ENCODE measurements at places on chromosomes 12 and 14.

- DNase-seq: no peak
These were observed 97.5 kb downstream of the TMX1 start for GRCh38 chr14:51337520-51337919.

- DNase-seq: no peak
These were observed 4.4 kb downstream of the LGALS3 start for GRCh38 chr14:55133416-55133815.

- DNase-seq: no peak
These were observed 69.9 kb downstream of the PPM1H start for GRCh38 chr12:62865065-62865464.

DNA sequence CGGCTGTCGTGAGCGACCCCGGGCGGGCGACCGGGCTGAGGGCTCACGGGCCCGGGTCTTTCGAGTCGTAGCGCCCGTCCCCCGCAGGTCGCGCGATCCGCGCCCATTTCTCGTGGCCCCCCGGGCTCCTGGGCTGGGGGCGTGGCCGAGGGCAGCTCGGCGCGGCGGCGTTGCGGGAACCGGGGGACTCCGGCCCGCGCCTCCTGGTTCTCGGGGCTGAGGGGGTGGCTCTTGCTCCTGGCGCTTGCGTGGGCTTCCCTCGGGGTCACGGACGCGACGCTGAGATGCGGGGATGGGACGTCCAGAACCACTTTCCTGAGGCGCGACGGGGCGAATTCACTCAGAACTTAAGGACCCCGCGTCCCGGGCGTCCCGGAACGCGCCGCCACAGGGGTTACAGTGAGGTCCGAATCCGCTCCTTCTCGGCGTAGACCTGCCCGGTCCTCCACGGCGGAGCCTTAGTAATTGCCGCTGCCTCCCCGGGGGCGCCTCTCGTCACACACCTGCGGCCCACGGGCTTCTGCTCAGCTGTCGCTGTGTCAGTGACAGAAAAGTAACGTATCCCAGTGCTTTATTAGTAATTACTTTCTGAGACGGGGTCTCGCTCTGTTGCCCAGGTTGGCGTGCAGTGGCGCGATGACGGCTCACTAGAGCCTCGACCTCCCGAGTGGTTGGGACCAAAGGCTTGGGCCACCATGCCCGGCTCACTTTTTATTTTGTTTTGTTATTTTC, 606 bp downstream of the EP400 start:
- DNase-seq: peak; percentile 30

DNA sequence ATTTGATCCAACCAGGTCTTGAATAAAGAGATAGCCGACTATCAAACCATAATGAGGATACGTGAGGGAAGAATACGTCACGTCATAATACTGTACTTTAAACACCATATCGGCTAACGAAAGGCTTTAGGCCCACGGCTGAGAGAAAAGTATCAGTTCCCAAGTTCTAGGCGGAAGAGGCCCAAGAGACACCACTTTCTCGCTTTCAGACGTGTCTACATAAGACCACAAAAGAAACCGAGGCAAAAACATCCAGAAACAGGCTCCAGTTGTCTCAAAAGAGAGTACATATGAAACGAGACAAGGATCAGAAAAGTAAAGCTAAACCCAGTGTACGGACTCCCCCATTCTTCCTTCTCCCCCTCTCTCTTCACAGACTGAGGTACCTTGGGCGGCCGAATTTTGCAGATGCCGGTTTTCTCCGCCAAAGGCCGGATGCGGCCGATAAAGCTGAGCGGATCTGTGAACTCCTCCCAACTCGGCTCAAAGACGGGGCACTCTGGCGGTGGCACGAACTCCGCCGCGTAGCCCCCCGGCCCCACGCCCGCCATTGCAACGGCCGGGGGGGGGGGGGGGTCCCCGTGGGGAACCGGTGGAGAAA, 479 bp downstream of the KDM5A start:
- peak; percentile 15 for DNase-seq

- no peak for DNase-seq
These were observed 5.8 kb downstream of the WSB2 start for GRCh38 chr12:118055144-118055557.

DNA sequence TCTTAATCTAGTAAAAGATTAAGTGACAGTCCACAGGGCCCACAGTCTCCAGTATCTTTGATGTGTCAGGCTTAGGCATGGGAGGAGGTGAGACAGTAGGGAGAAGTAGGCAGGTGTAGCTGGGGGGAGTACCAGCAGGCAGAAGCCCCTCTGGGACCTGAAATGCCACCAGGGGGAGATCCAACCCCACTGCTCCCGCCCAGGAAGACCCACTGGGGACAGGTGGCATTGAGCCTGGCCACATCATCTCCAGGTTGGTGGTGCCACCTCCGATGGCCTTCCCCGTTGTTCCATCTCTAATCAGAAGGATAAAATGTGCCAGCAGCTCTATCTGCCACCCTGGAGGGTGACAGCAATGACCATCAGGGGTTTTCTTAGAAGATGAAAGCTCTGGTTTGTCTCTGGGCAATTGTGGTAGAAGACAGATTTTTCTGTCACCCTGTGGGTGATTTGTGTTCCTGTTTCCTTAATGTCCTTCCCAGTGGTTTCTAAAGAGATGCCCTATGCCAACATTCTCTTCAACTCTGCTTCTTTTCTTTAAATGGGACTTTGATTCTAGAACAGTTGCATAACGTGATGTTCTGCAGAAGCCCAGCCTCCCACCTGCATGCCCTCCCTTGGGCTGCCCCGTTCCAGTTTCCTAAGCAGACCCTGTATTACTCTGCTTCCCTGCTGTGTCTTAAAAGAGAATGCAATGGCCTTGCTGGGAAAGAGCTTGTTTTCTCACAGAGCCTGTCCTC, 12.3 kb upstream of the SERPINA12 start:
- no peak for DNase-seq

GRCh38 chr12:111174251-111174960, 194.5 kb downstream of the PHETA1 start:
- DNase-seq: no peak

GRCh38 chr12:19694627-19695026, 255.3 kb downstream of the AEBP2 start:
- no peak for DNase-seq

DNA sequence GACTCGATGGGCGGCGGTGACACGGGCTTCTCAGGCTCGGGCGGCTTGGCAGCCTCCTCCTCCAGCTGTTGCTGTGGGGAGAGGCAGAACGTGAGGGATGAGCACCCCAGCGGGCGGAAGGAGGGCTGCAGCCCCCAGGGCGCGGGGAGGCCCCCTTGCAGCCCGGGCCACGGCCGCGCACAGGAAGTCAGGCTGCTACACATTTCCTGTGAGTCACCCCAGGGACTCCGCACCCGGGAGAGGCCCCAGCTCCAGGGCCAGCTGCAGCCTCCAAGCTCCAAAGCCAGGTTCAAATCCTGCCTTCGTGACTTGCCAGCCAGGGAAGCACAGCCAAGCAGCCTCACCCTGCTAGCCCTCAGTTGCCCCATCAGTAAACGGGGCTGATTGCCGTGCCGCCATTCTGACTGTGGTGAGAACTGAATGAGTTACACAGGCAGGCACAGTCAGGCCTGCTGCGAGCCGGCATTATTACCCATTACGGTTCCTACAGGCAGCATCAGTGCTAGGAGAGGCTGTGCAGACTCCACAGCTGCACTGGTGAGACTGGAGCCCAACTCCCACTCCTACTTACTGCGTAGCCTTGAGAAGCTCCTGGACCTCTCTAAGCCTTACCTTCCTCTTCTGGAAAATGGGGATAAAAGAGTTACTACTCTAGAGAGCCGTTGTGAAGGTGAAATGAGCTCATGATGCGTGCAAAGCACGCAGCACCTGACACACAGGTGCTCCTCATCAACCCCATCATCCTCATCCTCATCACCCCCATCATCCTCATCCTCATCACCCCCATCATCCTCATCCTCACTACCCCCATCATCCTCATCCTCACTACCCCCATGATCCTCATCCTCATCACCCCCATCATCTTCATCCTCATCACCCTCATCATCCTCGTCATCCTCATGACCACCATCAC, 100.9 kb downstream of the NCOR2 start:
- DNase-seq: peak; percentile 80

DNA sequence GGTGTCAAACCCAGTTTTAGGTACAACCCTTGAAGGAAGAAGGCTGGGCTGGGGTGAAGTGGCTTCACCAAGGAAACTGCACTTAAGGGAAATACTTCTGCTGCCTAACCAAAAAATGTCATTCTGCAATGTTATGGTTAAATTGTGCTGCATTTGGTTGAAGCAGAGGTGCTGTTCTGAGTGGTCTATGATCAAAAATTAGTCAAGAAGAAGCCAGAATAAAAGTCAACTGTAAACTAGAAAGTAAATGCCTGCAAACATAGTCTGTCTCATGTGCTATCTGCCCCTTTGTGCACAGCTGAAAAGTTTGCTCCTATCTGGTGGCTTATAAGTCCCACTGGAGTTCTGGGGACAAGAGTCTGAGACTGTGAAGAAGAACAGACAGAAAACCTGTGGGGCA, 158.8 kb downstream of the C12orf42 start:
- DNase-seq: no peak

GRCh38 chr14:64337888-64338615, 43.9 kb upstream of the ESR2 start:
- no peak for DNase-seq

- DNase-seq: no peak
These were observed 513 bp downstream of the BCAT1 start for GRCh38 chr12:24948420-24948756.

GRCh38 chr12:129363041-129363440, 509.8 kb downstream of the GLT1D1 start:
- no peak for DNase-seq
